ENCODE measurements at places on chromosomes 7 and 10.

DNA sequence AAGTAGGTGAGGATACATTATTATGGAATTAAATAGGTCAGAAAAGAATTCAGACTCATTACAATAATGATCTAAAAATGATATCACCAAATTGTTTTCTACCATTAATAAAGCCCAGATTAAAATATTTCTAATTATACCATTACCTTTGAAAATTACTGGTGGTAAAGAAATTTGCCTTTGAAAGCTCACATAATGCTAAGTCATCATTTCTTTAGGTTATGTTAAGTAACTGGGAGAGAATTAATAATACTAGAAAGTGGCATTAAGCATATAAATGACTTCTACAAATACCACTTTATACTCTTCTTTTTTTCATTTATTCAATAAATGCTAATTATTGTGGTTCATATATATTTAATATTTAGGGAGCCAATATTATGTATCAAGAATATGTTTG lies 641.2 kb upstream of the LRRTM3 start:
- no peak for DNase-seq

GRCh38 chr7:25864511-25864910 lies 287.5 kb upstream of the NFE2L3 start:
- DNase-seq, result no peak

- DNase-seq, result no peak
These were observed 141.1 kb downstream of the SVIL start for GRCh38 chr10:29493697-29494096.

DNA sequence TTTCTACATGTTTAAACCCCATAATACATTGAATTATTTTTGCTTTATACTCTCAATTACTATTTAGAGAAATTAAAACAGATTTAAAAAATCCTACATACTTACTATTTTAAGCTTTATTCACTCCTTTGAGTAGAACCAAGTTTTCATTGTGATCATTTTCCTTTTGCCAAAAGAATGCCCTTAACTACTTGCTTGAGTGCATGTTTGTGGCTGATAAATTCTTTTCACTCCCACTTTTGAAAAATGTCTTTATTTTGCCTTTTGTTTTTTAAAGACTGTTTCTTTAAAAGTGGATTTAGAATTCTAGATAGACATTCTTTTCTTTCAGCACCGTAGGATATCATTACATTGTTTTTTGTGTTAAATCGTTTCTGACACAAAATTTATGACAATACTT lies 22.3 kb upstream of the AGR3 start:
- DNase-seq, result no peak

GRCh38 chr10:80485076-80485945 lies 31.2 kb downstream of the TSPAN14 start:
- DNase-seq, result no peak

DNA sequence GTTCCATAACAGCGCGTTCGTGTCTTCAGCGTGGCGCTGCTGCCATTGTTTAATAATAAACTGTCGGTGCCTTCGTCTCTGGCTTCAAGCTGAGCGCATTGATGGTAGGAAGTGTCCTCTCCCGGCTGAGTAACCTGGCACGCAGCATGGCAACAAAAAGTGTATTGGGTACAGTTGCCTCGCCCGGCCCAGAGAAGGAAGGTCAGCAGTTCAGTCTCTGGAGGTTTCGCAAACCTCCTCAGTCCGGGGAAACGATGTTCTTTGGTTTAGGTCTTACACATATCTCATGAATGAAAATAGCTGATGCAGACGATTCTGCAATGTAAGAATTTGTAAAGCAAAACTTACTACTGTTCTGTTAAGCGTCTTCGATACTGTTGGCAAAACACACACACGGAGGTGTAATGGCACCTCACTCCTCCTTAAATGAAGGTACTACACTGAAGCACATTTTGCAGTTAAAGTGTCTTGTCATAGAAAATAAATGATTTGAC lies 739 bp upstream of the CCDC186 start:
- DNase-seq, result peak; percentile 20

GRCh38 chr10:101226491-101227428 lies 2.5 kb downstream of the LBX1 start:
- DNase-seq, result no peak

- peak; percentile 7 for DNase-seq
These were observed 35.5 kb downstream of the GOT1 start for GRCh38 chr10:99394761-99395386.

DNA sequence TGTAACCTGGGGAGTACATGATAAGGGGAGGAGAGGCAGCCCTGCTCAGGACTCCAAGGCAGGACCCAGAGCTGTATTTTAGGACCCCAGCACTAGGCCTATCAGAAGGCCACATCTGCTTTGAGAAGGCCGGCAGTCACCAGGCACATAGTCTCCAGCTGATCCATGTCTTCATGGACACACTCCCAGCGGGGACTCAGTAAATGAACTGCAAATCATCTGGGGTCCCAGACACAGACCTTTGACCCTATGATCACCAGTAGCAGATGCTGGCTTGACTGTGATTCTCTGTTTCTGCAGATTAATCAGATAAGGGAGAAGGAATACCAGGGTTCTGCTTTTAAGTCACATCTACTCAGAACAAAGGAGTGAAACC lies 341.4 kb upstream of the PODXL start:
- DNase-seq, result no peak

GRCh38 chr7:46164629-46165028 lies 243.6 kb upstream of the IGFBP3 start:
- peak; percentile 34 for DNase-seq

DNA sequence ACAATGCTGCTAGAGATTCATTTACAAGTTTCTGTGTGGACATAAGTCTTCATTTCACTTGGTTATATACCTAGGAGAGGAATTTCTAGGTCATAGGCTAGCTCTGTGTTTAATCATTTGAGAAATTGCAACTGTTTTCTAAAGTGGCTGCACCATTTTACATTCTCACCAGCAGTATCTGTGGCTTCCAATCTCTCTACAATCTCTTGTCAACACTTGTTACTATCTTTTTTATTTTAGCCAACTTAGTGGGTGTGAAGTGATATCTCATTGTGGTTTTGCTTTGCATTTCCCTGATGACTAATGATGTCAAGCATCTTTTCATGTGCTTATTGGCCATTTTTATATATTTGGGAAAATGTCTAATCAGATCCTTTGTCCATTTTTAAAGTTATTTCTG lies 53.0 kb upstream of the DRGX start:
- DNase-seq, result peak; percentile 41

GRCh38 chr7:80611779-80612178 lies 26.7 kb upstream of the CD36 start:
- DNase-seq, result peak; percentile 38

GRCh38 chr7:99244939-99245338 lies 27.7 kb upstream of the MYH16 start:
- no peak for DNase-seq

- peak; percentile 33 for DNase-seq
These were observed 16.6 kb upstream of the CAMK1D start for GRCh38 chr10:12332572-12333379.

- no peak for DNase-seq
These were observed 228.6 kb downstream of the MAD1L1 start for GRCh38 chr7:2003931-2004812.

GRCh38 chr7:38656968-38657367 lies 25.8 kb upstream of the AMPH start:
- no peak for DNase-seq

DNA sequence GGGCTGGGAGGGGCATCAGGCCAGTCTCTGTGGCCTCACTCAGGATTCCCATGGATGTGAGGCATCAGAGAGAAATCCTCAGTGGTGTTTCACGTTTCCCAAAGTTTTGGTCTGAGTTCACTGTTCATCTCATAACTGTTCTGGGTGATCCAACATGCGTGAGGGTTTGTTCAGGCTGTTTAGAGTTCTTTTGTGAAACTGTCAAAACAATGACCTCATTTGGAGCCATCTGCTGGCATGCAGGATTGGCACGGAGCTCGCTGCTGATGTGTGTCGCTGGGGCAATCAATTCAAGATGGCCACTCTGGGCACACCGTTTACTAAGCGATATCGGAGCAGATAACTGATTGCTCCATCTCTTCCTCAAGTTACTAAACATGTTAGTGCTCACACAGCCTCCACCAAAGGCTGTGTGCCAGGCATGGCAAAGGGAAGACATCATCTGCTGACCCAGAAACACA lies 365.6 kb downstream of the WDR11 start:
- DNase-seq, result no peak

GRCh38 chr10:87053111-87053510 lies 33.0 kb downstream of the FAM25A start:
- no peak for DNase-seq

GRCh38 chr7:134690614-134691504 lies 44.2 kb downstream of the BPGM start:
- peak; percentile 53 for DNase-seq

DNA sequence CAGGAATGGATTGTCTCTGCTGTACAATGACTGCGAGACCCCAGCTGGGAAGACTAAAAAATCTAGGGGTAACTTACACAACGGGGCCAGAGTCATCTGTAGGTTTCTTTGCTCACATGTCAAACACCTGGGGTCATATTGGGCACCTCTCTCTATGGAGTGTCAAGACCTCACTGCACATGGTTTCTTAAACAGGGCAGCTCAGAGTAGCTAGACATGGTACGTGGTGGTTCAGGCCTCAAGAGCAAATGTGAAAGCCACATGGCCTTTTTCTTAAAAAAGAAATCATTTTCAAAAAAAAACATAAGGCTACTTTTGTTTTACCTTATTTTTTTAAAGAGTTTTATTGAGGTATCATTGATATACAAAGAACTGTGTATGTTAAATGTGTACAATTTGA lies 162.2 kb upstream of the ITGB1 start:
- no peak for DNase-seq

Measured in NCI-H226 (cell line).